ENCODE measurements at places on chromosomes 12 and 14.
A peak's percentile ranks its signal among the peaks of the same experiment; 100 is the strongest.

GRCh38 chr14:22656945-22657731 lies 13.0 kb upstream of the OR6J1 start:
- DNase-seq, result peak; percentile 88

DNA sequence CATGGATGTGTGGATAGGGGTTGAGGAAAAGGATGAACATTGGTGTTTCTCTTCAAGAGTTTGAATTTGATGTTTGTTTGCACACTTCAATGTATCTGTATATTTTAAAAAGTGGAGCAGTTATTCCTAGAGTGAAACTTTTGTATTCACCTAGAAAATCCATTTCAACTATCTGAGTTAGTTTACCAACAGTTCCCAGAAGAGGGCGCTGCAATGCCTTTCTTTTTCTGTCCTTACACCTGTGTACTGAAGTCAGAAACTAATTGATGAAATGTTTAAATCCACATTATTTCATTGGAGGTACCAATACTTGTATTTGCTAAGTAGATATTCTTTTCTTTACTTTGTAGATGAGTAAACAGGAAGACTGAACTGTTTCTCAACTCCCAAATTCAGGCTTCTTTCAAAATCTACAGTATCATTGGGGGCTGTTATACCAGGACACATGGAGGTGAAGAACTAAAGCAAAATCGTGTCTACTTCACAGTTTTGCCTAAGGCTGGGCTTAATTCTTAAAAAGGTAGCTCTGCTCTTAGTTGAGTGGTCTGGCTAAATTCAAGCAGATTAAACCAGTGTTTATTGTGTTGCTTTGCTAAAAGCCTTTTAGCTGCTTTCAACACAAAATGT lies 26.6 kb upstream of the KLRB1 start:
- peak; percentile 38 for DNase-seq

DNA sequence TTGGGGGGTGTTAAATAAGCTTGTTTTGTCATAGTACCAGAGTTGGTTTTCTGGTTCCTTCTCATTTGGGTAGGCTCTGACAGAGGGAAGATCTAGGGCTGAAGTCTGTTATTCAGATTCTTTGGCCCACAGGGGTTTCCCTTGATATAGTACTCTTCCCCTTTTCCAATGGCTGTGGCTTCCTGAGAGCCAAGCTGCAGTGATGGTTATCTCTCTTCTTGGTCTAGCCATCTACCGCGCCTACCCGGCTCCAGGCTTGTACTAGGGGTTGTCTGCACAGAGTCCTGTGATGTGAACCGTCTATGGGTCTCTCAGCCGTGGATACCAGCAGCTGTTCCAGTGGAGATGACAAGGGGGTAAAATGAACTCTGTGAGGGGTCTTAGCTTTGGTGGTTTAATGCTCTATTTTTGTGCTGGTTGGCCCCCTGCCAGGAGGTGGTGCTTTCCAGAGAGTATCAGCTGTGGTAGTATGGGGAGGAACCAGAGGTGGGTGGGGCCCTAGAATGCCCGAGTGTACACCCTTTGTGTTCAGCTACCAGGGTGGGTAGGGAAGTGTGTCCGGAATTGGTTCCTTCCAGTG lies 209.7 kb downstream of the GPHN start:
- no peak for DNase-seq

- no peak for DNase-seq
Measured at GRCh38 chr12:78338054-78338785, 507.5 kb downstream of the NAV3 start.

- no peak for DNase-seq
Measured at GRCh38 chr12:55830601-55831446, 1.4 kb upstream of the DNAJC14 start.

DNA sequence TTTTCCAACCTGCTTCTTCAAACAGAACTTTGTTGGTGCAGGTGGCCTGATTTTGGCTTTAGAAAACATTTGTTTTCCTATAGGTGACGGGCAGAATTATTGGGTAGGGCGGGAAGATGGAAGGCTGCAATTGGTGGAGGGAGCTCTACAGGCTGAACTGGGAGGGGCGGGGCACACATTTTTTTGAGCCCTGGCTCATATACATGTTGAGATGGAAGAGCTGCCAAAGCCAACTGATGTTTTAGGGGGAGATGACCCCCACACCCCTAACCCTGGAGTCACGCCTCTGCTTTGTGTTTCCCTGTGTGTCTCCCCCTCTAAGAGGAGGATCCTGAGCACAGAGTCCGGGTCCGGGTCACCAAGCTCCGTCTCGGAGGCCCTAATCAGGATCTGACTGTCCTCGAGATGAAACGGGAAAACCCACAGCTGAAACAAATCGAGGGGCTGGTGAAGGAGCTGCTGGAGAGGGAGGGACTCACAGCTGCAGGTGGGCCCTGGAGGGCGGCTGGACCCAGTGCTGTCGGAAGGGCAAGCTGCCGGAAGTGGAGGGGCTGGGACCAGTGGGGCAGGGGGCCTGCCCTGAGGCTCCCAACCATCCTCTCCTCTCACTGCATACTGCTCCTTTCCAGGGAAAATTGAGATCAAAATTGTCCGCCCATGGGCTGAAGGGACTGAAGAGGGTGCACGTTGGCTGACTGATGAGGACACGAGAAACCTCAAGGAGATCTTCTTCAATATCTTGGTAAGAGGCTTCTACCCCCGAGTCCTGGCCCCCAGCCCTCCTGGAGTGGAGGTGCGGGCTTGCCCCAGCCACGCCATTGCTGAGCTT lies 18.6 kb downstream of the AGAP2 start:
- DNase-seq, result no peak

DNA sequence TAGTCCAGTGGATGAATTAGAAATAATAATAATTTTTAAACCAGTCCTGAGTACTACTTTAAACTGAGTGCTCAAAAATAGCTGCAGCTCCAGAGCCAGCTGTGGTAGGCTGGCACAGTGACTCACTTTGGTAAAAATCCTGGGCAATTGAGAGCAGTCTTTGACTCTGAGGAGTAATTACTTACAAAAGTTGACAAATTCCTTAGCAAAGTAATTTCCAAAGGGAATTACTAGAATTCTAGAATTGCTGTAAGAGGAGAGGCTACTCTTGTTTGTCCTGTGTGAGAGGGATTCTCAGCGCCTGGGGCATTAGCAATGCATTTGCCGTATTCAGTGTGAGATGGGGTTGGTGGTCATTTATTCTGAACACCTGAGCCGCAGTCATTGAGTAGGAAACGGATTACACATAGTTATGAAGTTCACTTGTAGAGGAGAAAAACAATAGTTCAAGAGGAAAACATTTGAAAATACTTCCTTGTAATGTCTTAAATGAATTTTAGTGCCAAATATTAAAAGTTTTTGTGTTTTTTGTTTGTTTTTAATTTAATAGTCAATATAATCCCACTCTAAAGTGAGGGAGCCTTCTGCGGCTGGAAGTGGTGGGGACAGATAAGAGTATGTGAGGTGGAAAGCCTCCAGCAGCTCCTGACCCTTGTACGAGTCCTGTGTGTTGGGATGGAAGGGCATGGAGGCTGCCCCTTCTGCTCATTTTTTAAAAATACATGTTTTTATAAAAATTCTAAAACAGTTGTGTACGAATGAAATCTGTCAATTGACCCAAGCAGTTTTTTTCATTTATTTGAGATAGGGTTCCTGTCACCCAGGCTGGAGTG lies 41.9 kb downstream of the EID3 start:
- DNase-seq, result no peak

- DNase-seq, result no peak
Measured at GRCh38 chr14:31580234-31580633, 19.0 kb downstream of the NUBPL start.

DNA sequence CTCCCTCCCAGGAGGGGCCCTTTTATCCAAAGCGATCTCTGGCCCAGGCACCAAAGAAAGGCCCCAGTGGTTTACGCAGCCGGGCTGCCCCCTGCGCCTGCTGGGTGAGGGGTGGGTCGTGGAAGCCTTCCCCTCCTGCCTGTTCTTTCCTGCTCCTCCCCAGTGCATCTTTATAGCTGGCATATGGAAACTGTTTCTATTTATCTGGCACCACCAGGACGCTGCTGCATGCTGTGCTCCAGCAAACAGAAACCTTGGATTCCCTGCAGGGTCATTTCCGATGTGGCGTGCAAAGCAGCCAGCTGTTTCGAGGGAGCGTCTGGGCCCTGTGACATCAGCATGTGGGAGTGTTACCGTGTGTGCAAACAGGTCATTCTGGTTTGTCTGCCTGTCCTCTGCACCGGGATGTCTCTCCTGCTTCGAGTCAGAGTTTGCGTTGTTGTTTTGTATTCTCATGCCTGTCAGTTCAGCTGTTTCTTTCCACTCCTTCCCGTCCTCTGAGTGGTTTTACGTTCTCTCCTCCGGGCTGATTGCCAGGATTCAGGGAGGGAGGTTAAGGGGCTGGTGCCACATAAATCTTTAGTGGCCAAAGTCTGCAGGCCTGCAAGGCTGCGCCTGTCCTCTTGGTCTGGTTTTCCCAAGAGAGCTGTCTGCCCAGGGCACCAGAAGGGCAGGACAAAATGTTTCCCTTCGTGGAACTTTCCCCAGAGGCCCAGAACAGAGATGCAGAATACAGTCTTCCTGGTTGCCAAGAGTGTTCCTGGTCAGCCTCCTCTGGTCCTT lies 24.6 kb downstream of the TPCN1 start:
- DNase-seq, result peak; percentile 62

GRCh38 chr14:61562321-61563161 lies 132.8 kb upstream of the HIF1A start:
- peak; percentile 98 for DNase-seq

GRCh38 chr14:77498984-77499527 lies 440 bp upstream of the ISM2 start:
- DNase-seq, result no peak

DNA sequence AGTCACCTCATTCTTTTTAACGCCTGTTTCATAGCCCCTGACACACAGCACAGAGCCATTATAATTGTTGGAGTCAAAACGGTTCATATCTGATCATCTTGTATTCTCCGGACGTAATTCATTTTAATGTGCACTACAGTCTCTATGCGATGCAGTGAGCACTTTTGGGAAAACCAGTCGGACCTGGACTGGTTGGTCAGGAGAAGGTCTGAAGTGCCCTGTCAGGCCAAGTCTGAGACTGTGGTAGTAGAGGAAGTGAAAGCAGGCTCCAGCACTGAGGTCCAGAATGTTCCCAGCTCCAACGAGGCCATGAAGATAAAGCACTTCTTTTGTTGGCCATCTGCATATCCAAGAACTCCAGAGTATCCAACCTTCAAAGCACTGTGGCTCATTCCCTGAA lies 117.1 kb upstream of the NCOR2 start:
- DNase-seq, result no peak

GRCh38 chr14:103512701-103513611 lies 9.7 kb downstream of the CKB start:
- DNase-seq, result peak; percentile 19

GRCh38 chr12:105705765-105706164 lies 375.3 kb downstream of the C12orf75 start:
- DNase-seq, result peak; percentile 59

- no peak for DNase-seq
Measured at GRCh38 chr12:22069851-22070250, 23.8 kb downstream of the CMAS start.

DNA sequence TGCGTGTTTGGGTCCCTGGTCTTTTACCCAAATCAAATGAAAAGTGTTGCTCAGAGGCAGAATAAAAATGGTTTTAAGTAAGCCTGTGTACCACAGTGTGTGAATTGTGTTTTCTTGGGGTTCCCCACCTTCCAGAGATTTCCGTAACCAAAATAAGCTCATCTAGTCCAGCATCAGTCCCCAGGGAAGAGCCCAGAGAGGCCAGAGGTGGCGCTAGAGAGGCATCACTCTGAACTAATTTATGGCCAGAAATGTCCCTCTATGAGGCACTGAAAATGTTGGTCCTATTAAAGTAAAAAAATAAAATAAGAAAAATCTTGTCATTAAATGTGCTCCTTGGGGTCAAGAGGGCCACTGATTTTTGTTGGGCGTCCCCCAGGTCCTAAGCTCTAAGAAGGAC lies 24.9 kb upstream of the PRKAB1 start:
- no peak for DNase-seq

DNA sequence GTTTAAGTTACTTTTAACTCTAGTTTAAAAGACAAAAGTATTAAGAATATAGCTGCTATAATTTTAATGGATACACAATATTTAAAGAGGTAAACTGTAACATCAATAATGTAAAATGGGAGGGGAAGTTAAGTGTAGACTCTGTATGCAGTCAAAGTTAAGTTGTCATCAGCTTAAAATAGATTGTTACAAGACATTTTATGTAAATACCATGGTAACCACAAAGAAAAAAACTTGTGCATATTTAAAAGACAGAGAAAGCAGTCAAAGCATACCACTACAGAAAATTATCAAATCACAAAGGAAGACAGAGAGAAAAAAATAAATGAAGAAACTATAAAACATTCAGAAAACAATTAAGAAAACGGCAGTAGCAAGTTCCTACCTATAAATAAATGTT lies 73.3 kb downstream of the CEP128 start:
- DNase-seq, result no peak
